Effector memory CD8-positive, alpha-beta T cell (primary cell): ENCODE measurements at places on chromosomes 4 and X.

GRCh38 chrX:97326456-97326855, 442.7 kb downstream of the RPA4 start:
- DNase-seq = no peak

DNA sequence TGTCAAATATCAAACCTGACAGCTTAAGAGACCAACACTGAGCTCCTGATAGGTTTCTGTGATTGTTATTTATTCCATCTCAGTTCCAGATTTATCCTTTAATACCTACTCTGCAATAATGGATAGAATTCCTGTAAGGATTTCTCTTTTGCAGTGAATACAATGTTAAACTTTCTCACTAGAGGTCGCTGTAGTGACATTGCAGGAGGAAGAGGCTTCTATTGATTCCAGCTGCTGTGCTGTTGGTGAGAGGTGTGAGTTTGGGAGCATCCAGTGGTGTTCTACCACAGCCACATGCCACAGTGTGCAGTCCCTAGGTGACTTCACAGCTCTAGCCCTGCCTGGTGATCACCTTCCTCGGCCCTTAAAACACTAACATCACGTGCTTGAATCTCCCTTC, 34.6 kb upstream of the DCAF8L2 start:
- DNase-seq = no peak

DNA sequence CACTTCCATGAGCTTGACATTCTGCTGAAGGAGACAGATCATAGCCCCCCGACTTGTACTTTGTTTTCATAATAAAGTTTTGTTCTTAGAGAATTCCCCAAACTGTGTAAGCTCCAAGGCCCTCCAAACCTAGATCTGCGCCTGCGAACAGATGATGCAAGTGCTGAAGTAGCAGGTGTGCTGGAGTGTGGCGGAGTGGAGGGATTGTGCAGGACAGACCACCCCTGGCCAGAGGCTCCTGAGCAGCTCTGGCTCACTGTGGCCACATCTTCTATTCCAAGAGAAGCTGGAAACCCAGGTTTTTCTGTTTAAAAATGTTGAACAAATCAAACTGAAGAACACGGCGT, 46.4 kb downstream of the TBC1D14 start:
- no peak for DNase-seq

GRCh38 chr4:3192827-3193226, 56.1 kb upstream of the MSANTD1 start:
- peak; percentile 18 for DNase-seq

- no peak for DNase-seq
Measured at GRCh38 chrX:20668550-20668949, 401.8 kb upstream of the RPS6KA3 start.

- DNase-seq = no peak
Measured at GRCh38 chr4:107068116-107068515, 32.0 kb upstream of the DKK2 start.
